ENCODE measurements at places on chromosomes 1 and 21.

DNA sequence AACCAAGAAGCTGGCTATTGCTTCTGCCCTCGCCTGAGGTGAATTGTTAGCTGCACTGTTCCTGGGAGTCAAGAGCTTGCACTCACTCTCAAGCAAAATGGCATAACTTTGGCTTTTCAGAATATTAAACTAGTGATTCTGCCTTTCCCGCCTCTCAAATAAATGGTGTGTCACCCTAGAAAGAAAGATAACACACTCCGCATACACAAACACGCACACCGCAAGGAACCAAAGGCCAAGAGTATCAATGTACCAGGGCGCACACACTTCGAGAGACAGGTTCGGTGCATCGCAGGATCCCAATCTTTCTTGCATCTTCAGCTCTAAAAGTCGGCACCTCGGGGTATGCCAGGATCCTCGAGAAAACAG, 470 bp upstream of the RTCA start:
- DNase-seq, result no peak

- no peak for DNase-seq
Measured at GRCh38 chr1:116310180-116310579, 62.9 kb upstream of the ATP1A1 start.

DNA sequence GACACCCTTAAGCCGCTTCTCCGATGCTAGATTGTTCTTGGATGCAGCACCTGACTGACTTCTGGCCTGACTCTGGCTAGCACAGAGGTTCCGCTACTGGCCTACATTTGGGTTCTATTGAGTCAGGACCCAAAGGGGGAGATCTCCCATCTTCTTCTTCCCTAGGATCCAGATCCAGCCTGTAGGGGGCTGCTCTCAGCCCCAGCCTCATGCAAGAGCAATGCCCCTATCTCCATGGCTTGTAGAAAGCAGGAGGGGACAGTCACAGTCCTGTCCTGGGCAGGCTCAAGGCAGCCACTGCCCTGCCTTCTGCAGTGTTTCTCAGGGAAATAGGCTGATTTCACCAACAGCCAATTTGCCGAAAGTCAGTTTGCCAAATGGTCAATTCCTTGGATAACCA, 6.3 kb upstream of the ADAR start:
- DNase-seq, result no peak

GRCh38 chr1:61337981-61338848, 255.9 kb downstream of the NFIA start:
- DNase-seq, result no peak

GRCh38 chr21:36555199-36555800, 75.4 kb upstream of the CLDN14 start:
- DNase-seq, result no peak

DNA sequence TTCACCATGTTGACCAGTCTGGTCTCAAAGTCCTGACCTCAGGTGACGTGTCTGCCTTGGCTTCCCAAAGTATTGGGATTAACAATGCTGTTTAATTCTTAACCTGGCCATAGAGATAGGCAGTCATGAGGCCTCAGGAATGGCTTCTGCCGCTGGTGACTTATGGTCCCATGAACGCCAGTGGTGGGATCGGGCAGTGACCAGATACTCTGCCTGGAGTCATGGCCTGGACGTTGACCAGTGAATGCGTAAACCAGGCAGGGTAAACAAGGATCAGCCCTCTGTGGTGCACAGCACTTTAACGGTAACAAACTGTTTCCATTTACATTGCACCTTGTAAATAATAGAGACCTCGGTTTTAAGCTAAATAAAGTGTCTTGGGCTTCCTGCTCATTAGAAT, 23.0 kb downstream of the MTARC1 start:
- no peak for DNase-seq

DNA sequence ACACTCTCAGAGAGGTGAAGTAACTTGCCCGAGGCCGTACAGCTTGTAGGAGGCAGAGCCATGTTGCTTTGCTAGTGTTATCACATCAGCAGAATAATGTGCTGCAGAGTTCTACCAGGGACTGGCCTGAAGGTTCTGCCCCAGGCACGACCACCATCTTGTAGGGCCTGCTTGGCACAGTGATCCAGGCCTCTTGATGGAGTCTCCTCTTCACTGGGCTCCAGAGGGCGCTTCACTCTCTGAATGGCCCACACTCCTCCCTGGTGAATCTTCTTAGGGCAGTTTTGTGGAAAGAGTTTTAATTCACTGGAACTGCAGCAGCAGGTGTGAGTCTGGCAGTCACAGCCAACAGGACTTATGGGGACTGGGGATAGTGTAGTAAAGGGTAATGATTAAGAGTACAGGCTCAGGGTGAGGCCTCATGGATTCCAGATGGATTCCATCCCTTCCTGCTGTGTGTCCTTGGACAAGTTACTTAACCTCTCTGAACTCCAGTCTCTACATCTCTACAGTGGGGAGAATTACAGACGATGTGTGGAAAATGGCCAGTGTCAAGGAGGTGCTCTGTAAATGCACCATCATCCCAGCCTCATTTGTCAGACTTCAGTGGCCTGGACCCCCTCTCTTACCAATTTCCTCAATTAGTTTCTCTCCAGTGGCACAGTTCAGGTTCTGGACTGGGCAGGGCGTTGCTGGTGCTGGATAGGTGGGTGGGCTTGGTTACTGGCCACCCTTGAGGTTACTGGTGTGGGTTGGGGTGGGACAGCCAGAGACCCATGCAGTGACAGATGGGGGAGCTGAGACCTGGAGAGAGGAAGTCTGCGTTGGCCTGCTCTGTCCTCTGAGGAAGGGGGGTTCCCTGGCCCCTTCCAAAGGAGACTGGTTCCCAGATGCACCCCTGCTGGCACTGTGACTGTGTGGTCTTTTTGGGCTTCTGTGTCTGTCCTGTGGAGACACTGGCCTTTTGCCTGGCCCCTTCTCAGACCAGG, 45.9 kb upstream of the CSF3R start:
- no peak for DNase-seq

DNA sequence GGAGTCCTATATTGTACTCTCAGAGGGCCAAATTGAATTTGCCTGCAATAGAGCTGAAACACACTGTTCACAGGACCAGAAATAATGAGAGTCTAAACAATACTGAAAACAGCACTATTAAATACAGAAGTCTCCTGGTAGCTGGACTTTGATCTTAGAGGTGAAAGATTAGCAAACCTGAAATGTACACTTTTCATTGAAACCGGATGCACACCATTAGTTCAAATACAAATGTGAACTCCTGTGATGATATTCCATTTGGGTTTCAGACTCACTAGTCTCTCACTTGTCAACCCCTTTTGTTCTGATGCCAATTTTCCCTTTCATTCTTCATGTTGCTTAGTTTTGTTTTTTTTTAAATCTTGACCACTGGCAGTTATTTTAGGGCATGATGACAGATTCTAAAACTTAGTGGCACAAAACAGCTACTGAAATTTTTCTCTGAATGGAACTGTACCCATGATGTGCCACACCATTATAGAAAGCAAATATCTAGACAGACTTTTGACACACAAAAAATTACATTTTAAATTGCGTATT, 5.9 kb upstream of the TNFSF4 start:
- DNase-seq, result no peak

- no peak for DNase-seq
Measured at GRCh38 chr1:59484096-59484495, 187.2 kb downstream of the FGGY start.

- DNase-seq, result no peak
Measured at GRCh38 chr1:97314685-97315084, 593.1 kb downstream of the PTBP2 start.

GRCh38 chr1:175443332-175443731, 250.8 kb upstream of the KIAA0040 start:
- no peak for DNase-seq

- DNase-seq, result no peak
Measured at GRCh38 chr1:237685551-237685950, 205.2 kb downstream of the ZP4 start.

GRCh38 chr1:156656806-156657740, 15.2 kb downstream of the BCAN start:
- DNase-seq, result peak; percentile 53

DNA sequence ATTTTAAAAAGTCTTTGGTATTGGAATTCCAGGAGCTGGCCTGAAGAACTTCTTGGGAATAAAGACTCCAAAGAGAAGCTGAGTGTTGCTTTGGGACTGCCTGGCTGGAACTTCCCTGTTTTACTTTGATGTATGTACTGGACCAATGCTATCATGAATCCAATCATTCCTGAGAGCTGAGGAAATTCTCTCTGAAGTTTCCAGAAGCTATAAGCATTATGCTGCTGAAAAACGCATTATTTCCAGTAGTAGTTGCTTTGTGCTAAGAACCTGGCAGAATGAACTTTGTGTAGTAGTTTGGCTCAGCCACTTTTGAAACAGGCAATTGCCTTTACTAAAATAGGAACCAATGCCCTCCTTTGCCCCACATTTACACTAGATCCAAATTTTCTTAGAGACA, 260.7 kb downstream of the HLX start:
- DNase-seq, result no peak
